ENCODE measurements at places on chromosomes 5 and 9. TPM values are rescaled to one million over a fixed set of nuclear protein-coding genes. Genes with fewer than 3 reads are reported as not detected.
A peak's percentile ranks its signal among the peaks of the same experiment; 100 is the strongest.

- DNase-seq = peak; percentile 39
- H3K27ac ChIP-seq = no peak overlapping the region
- H3K36me3 ChIP-seq = no peaks in the 10 kb centered on the region
Observed at GRCh38 chr5:159097784-159098602, 1.7 kb downstream of the EBF1 start.

Gene PCDHGB2
- total RNA-seq = 3.8 TPM

- no peaks in the 10 kb centered on the region for H3K27me3 ChIP-seq
- no peaks in the 10 kb centered on the region for H3K4me1 ChIP-seq
- DNase-seq = no peak
- H3K4me3 ChIP-seq = no peak overlapping the region
Observed at GRCh38 chr9:95157481-95158151, 159.9 kb downstream of the FANCC start.

Gene TLX3
- not detected for total RNA-seq

Gene IFNA2
- not detected for total RNA-seq

- H3K4me1 ChIP-seq = peaks cover 2% of the 10 kb centered on the region
- H3K27me3 ChIP-seq = no peaks in the 10 kb centered on the region
- no peak for DNase-seq
- no peak overlapping the region for H3K4me3 ChIP-seq
Observed at GRCh38 chr5:58322453-58322852, 137.4 kb downstream of the PLK2 start.

DNA sequence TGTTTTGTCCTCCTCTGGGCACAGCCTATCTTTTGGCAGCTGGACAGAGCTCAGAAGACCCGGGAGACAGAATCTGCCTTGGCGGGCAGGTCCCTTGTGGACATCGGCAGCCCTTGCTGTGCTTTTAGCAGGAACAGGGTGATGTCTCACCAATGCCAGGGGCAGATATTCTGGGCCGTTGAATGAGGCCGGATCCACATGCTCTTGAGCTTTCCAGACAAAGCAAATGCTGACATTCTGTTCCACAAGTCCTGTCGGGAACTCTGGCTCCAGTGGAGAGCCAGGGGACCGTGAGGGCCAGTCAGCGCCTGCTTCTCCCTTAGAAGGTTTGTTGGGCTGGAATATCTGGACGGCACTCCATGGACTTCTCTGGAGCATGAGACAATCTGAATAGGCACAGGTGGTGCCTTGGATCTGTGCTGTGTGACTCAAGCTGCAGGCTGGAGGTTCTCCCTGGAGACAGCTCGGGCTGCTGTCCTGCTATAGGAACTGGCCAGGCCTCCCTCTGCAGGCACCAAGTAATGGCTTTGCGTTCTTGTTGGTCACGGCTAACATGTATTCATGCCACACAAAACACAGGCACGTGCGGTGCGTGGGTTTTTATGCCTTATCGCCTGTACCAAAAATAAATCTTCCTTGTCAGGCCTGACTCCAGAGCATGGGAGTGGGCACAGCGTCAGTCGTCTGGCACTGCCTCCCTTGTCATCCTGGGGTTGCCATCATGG, 80.3 kb downstream of the GADD45G start:
- no peak overlapping the region for H3K4me3 ChIP-seq
- no peak for DNase-seq
- peaks cover 5% of the 10 kb centered on the region for H3K4me1 ChIP-seq
- no peak overlapping the region for H3K27ac ChIP-seq
- H3K27me3 ChIP-seq = no peaks in the 10 kb centered on the region
- peaks cover 12% of the 10 kb centered on the region for H3K36me3 ChIP-seq

Gene PAIP2
- 121 TPM for total RNA-seq

Gene LPAR1
- total RNA-seq = 0.99 TPM

Gene BAG1
- 66.4 TPM for total RNA-seq

Gene SMIM33
- total RNA-seq = not detected

DNA sequence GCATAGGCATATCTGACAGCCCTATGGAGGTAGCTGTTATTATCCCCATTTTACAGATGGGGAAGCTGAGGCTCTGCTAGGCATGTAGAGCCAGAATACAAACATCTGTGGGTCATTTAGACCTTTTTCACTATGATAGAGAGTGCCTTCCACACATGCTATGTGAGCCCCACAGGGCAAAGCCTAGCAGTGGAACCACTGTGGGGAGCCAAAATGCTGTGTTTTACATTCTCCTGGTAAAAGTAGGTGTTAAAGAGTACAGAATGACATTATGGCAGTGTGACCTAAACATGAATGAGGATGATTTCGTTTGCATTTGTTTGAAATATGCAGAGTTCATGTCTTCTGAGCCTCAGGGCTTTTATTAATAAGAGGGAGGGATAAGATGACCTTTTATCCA, 265.2 kb downstream of the MAST4 start:
- H3K36me3 ChIP-seq = no peaks in the 10 kb centered on the region
- no peak for DNase-seq
- no peak overlapping the region for H3K4me3 ChIP-seq
- peaks cover 6% of the 10 kb centered on the region for H3K4me1 ChIP-seq
- no peaks in the 10 kb centered on the region for H3K27me3 ChIP-seq

DNA sequence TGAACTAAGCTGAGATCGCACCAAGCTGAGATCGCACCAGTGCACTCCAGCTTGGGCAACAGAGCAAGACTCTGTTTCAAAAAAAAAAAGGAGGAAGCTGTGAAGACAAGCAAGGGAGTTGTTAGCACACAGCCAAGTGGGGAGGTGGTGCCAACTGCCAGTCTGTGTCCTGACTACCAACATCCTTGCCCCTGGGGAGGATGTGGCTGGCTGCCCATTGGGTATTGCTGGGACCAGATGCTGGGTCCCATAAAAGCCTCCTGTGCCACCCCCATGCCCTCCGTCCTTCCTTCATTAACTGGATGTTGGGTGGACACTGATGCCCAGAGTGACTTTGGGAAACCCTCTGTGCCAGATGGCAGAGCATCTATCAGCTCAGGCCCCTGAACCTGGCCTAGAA, 157.1 kb upstream of the COL5A1 start:
- no peaks in the 10 kb centered on the region for H3K27me3 ChIP-seq
- no peaks in the 10 kb centered on the region for H3K36me3 ChIP-seq
- no peaks in the 10 kb centered on the region for H3K4me1 ChIP-seq
- DNase-seq = no peak
- no peak overlapping the region for H3K27ac ChIP-seq

DNA sequence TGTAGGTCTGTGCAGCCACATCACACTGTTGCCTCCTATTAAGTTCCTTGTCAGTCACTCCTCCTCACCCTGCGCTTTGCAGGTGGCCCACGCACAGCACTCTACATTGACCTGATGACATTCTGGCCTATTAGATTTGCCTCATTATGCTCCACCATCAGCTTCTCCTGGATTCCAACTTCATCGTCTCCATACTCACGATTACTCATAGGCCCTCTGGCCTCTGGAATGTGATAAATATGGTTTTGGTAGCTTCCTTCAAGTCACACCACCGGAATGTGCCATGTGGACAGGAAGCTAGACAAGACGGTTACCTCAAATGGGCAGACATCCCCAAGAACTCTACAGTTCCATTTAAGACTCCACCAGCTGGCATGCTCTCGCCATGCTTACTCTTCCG, 158.0 kb upstream of the LHFPL2 start:
- H3K27me3 ChIP-seq = no peaks in the 10 kb centered on the region
- no peaks in the 10 kb centered on the region for H3K4me1 ChIP-seq
- H3K4me3 ChIP-seq = no peak overlapping the region
- H3K27ac ChIP-seq = no peak overlapping the region
- no peaks in the 10 kb centered on the region for H3K36me3 ChIP-seq
- no peak for DNase-seq

Data from H9 (cell line).